ENCODE measurements at places on chromosomes 2 and 18.

- no peak for DNase-seq
Observed at GRCh38 chr2:234458466-234458865, 38.4 kb downstream of the ARL4C start.

DNA sequence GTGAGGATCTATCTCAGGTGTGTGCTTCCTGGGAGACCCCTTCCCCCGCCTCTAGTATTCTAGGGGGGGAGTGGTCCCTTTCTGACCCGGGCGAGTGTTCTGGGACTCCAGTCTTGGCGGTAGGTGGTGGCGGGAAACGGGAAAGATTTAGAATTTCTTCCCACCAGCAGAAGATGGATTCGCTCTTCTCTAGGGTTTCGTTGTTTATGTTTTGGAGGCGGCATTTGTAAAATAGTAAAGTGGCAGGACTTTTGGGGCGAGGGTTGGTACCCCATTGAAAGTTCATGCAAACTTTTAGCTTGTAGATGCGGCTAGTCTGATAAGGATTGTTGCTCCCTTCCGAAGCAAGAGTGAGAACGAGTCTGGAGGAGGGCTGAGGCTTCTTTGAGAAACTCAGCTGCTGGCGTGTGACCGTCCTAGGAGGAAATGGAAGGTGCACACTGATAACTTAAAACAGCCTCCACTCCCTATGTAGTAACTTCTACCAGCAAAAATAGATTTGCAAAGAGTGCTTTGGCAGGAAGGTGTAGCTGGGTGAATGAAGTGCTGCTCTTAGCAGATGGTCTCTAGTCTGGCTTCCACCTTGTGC is 412 bp downstream of the GPD2 start:
- no peak for DNase-seq

GRCh38 chr2:80303909-80304837 is at the start of gene LRRTM1:
LRRTM1 (minus strand) TSS chr2:80304752; CDS start chr2:80303819, 933 bp downstream.
- no peak for DNase-seq

DNA sequence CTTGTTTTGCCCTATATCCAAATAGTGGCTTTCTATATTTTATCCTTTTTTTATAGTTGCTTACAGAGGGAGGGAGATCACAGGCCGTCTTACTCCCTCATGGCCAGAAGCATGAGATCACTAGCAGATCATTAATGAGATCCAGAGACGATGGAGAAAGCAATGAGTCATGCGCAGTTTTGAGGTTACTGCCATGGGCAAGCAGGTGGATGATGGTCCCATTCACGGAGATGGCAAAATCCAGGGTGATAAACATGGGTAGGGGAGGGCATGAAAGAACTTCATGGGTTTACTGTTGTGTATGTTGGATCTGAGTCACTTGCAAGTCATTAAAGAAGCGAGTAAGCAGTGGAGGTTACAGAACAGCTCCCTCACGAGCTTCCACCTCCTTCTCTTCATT is 60.4 kb downstream of the C18orf63 start:
- DNase-seq, result no peak

GRCh38 chr2:38499548-38500282 is 103.0 kb downstream of the HNRNPLL start:
- DNase-seq, result no peak

DNA sequence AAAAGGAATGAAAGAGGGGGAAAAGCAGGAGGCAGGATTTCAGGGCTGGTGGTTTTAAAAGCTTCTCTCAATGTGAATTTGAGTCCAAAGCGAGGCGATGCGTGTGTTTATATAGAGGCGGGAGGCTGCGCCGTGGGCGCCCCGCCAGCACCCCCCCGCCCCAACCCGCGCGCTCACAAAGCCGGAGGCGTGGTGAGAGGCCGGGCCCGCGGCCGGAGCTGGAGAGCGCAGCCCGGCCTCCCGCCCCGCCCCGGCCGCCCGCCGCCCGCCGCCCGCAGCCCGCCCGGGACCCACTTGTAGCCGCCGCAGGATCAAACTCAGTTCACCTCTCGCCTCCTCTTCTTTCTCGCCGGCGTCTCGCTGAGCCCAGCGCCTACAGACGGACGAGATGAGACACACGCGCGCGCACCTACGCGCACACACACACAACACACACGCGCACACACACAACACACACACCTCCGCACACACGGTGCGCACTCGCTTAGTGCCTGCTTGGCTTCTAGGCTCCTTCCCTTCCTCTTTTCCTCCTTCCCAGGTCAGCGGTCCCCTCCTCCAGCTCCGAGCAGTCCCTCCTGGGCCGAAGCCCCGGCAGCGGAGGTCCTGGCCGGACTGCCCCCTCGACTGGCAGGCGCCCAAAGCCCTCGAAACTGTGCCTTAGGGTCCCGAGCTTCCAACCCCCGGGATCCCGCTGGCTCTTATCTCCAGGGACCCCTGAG is 1.3 kb upstream of the CYP26B1 start:
- DNase-seq, result no peak

DNA sequence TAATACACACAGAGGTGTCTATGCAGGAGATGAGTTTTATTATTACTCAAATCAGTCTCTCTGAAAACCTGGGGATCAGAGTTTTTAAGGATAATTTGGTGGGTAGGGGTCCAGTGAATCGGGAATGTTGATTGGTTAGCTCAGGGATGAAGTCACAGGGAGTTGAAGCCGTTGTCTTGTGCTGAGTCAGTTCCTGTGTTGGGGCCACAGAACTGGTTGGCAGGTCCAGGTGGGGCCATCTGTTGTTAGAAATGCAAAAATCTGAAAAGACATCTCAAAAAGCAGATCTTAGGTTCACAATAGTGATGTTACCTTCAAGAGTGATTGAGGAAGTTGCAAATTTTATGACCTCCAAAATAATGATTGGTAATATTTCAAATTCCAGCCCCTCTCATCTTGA is 86.9 kb downstream of the VSNL1 start:
- DNase-seq, result no peak

DNA sequence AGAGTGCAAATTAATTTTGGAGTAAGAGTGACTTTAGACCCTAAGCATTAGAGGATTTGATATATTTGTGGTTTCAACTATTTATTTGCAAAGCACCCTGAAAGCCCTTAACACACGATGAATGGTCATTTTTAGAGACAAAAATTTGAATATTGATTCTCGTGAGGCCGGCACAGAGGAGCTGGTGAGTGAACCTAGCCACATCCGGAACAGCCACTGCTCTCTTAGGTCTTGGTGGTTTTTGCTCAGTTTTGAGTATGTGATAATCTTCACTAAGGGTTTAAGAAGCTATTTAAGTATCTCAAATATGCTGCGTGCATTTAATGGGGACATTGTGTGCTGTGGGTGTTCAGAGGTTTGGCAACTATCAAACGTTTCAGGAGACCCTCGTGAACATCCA is 204.8 kb downstream of the TSN start:
- DNase-seq, result no peak

DNA sequence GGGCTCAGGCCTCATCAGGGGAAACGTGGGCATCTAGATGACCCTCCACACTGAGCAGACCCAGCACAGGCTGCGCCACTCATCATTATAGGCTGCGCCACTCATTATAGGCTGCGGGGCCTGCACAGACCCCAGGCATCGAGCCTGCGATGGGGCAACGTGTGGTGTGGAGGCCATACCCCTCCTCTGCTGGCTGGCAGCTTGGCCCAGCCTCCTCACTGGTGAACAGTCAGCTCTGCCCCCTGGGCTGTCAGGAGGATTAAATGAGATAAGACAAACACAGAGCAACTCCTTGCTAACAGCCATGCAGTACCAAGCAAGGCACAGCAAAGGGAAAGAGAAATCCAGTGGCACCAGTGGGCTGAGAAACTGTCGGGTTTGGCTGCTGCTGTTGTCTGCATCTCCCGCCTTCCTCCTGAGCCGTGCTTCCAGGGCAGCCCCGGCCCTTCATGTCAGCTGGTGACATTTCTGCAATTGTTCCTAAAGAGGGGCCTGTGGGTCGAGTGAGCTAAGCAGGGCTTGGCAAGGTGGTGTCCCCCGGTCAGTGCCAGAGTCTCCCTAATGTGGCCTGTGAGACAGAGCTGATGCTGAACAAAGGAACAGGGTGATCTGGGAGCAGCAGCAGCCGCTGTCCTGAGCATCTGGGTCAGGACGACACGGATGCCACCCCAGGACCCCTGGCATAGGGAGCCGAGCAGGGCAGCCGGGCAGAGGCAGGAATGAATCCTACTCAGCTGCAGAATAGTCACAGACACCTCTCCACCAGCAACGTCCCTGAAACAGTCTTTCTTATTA is 48.7 kb downstream of the RRM2 start:
- no peak for DNase-seq

GRCh38 chr18:50080316-50080715 is 114.6 kb downstream of the MYO5B start:
- no peak for DNase-seq

DNA sequence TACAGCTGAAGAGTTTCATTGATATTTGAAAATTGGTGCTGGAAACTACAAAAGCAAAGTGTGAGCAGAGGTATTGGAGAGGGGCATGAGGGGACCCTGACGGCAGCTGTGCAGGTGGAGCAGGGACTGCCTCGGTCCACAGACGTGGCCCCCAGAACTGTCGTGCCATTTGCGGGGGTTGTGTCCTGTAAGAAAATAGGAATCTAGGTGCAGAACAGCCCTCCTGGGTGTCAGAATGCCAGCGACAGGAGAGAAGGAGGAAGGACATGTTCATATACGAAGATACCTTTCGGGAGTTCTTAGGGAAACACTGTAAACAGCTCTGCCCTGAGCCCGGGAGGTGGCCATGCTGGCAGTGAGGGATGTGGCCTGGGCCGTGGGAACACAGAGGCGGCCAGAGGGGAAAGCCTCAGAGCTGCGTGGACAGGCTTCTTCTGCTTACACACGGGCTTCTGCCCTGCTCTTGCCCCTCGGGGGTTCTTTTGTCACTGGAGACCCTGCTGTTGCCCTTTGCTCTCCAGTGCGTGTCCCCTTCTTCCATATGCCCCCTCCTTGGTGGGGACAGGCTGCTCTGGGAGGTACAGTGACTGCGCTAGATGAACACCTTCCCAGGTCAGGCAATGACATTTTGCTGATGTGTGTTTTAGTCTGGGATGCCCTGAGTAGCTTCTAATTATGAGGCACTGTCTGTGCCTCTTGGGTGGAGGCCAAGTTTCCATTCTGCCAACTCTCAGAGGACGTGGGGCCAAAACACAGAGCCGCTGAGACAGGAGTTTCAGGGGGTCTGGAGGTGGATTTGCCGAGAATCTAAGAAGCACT is 81.9 kb upstream of the TXNDC2 start:
- DNase-seq, result no peak

DNA sequence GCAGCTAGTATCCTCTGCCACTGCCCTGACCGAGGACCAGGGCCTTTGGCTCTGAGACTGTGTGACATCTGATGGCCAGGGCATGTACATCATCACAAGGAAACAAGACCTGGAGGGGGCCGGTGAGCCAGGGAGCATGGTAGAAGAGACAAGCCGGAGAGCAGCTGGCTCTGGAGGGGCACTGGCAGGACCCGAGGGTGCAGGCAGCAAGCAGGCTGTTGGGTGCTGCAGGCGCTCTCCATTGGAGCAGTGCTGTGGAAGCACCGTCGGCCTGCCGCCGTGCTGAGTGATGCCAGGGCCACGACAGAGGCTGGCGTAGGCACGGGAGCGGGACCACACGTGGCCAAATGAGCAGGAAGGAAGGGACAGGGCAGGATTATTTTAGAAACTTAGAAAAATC is 335.2 kb downstream of the GBX2 start:
- no peak for DNase-seq

GRCh38 chr2:174493549-174494331 is 6.9 kb upstream of the GPR155 start:
- DNase-seq, result no peak

- no peak for DNase-seq
Observed at GRCh38 chr2:12855508-12855907, 138.8 kb downstream of the TRIB2 start.

GRCh38 chr2:23583467-23583866 is 198.5 kb downstream of the KLHL29 start:
- no peak for DNase-seq

GRCh38 chr2:25303633-25304236 is 38.0 kb downstream of the DNMT3A start:
- no peak for DNase-seq

DNA sequence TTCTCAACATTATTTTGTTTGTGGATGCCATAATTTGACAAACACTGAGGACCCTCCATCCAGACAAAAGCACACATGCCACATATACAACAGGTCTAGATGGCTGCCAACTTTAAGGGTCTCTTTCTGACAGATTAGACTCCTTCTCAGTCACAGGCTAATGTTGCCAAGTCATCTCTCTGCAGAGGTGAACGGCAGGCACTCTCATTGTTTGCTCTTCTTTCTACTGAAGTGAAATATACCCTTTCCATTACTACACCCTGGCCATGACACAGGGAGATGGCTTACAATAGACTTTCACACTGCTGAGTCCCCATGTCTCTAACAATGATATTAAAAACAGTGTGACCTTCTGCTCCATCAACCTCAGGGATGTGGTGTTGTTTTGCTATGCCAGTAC is 47.5 kb upstream of the ZNF397 start:
- DNase-seq, result no peak

DNA sequence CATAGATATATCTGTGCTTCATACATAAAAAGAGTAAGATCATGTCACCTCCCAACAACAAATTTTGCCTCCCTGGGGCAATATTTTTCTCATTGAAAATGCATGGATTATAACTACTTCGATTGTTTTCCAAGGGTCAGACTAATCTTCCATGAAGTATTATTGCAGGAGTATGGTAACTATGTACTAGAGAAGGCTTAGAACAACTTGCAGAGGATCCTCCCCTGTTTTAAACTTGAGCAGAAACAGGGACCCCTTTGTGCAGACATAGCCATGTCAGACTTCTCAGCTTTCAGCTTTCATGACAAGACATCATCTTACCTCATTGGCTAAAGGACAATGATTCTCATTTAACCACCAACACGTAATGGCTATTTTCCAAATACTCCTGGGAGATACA is 13.2 kb upstream of the RAB27B start:
- DNase-seq, result no peak

GRCh38 chr2:86623043-86623493 is 597 bp downstream of the RNF103 start:
- DNase-seq, result no peak

GRCh38 chr2:216548901-216549331 is 50.3 kb downstream of the RPL37A start:
- DNase-seq, result no peak

DNA sequence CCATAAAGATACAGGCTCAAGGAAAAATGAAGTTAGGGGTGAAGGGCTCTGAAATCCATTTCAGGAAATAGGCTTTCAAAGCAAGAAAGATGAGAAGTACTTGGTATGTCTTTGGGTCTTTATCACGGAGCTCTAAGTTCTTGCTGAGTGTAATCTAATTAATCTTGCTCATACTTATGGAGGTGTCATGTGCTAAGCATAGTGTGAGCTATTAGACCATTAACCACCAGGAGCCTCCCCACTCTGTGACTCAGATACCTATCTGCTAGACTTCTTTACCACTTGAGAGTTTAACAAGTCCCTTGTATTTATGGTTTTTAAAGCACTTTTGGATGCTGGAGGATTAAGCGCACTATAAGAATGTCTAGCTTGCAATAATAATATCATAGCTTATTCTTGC is 678.7 kb downstream of the EPHA4 start:
- DNase-seq, result no peak

- no peak for DNase-seq
Observed at GRCh38 chr2:218003281-218003944, 618 bp upstream of the TNS1 start.

- no peak for DNase-seq
Observed at GRCh38 chr2:148932536-148932935, 57.5 kb downstream of the KIF5C start.

GRCh38 chr2:37711308-37711731 is 39.9 kb upstream of the CDC42EP3 start:
- DNase-seq, result no peak
